ENCODE measurements at places on chromosomes 4 and X.

DNA sequence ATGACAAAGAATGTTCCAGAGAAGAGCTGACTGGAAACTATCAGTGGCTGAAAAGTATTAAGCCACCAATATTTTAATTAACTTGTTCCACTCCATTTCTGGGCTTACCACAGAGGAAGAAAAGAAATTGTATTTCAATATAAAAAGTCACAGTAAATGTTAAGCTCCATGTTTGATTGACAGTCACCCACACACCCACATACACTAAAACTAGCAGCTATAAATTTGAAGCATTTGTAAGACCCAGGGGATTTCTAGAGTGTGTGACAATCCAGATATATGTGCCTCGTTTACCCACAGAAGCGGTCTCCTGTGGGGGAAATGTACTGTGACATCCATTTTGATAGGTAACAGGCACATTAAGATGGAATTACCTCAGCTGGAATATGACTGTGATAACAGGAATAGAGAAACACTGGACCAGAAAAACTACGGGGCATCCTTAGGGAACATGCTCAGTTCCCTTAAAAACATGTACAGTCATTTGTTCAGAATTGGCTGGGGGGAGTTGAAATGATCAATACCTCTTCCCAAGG, 39.0 kb upstream of the RASGEF1B start:
- no peak for DNase-seq

GRCh38 chrX:97551821-97552220, 668.1 kb downstream of the RPA4 start:
- no peak for DNase-seq

DNA sequence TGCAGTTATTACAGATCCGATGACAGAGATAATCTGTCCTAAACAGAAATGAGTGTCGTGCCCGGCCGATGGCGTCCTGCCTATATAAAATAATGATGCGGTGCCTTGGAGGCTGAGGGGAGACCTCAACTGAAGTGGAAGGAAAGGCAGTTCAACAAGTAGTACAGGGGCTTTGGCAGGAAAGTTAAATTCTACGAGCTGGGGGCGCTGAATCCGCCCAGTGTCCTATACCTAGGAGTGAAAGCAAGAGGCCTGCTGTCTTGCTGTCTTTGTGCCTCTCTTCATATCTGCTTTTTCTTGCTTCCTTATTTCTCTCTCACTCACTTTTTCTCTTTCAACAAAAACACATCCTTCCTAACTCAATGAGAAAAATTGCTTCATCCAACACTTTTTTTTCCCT, 82.2 kb upstream of the PRPS2 start:
- DNase-seq, result no peak

GRCh38 chrX:16240968-16241367, 73.7 kb downstream of the MAGEB17 start:
- DNase-seq, result no peak

DNA sequence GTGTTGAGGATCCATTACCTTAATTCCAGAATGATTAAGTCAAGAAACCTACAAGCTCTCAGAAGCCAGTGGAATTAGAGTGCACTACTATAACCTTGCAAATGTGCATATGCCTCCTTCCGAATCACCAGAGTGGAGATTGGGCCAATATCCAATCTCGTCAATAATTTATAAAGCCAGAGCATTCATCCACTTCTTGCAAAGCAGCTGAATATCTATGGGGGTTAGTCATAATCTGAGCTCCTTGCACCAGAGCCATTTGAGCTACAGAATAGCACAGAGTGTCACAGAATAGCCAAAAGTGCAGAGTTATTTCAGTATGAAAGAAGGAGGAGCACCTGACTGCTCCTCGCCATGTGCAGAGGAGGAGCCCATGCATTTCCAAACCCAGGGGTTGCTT, 69.2 kb upstream of the MTM1 start:
- peak; percentile 17 for DNase-seq
